ENCODE measurements at places on chromosomes 4 and X.

DNA sequence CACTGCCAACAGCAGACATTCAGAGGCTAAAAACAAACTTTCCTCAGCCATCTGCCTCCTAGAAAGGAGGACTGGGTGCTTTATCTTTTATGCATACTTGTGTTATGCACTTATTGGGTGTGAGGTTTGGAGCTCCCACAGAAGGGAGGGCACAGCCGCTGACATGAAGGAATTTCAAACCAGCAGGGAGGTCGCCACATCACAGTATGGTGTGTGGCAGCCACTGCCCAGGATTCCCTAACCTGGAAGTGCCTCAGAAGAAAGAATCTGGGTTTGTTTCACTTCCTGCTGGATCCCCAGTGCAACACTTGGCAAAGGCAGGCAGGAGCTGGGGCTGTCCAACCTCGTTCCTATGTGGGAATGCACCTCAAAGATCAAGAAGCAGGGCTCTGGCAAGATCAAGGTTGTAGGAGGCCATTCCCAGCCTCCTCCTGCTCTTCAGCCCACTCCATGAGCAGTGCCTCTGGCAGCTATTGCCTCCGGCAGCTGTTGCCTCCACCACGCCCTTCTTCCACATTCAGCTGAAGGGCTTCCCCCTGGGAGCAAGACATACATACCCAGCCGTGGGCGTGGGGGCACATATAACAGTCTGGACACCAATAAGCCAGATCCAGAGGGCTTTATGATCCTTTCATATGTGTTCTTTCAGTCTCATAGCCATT, 109.0 kb upstream of the MAMLD1 start:
- no peak for DNase-seq

GRCh38 chr4:40953283-40954087, 203.7 kb downstream of the NSUN7 start:
- DNase-seq = no peak

- DNase-seq = no peak
Measured at GRCh38 chr4:56768763-56769162, 52.7 kb downstream of the SPINK2 start.

- peak; percentile 3 for DNase-seq
Measured at GRCh38 chr4:154490583-154491340, 837 bp downstream of the DCHS2 start.
